ENCODE measurements at places on chromosomes 1 and 21.

DNA sequence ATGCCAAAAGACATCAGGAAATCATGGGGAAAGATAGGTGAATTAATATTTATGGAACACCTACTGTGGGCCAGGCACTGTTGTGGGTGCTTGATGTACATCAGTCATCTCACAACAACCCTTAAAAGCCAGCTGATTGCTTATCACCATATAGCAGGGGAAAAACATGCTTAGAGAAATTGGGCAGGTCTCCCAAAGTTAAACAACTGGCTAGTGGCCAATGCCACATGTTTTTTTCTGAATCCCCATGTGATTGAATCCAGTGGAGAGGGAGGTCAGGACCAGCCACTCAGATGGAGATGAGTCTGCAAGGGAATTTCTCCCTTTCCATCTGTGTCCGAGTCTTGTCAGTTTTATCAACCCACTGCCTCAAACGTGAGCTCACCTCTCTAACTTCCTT lies 33.5 kb downstream of the UTP25 start:
- no peak for DNase-seq

- DNase-seq, result no peak
Observed at GRCh38 chr1:3442331-3442730, 12.1 kb upstream of the ARHGEF16 start.

GRCh38 chr1:118143121-118143520 lies 41.9 kb downstream of the SPAG17 start:
- no peak for DNase-seq

DNA sequence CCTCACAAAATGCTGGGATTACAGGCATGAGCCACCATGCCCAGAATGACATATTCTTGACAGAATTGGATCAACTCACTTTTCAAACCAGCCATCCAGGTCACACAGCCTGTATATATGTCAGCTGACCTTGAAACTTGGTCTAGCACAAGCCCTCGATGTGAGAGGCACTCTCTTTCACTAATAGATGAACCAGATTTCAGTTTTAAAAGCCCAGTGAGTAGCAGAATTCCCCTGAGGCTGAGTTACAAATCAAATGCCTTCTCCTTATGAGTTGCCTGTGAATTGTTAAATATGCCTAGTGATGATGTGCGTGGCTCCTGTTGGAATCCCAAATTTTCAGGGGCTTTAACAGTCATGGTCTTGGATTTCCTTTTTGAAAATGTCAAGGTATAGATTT lies 88.7 kb downstream of the CD247 start:
- no peak for DNase-seq

- DNase-seq, result no peak
Observed at GRCh38 chr21:41845310-41846032, 33.7 kb downstream of the PRDM15 start.

DNA sequence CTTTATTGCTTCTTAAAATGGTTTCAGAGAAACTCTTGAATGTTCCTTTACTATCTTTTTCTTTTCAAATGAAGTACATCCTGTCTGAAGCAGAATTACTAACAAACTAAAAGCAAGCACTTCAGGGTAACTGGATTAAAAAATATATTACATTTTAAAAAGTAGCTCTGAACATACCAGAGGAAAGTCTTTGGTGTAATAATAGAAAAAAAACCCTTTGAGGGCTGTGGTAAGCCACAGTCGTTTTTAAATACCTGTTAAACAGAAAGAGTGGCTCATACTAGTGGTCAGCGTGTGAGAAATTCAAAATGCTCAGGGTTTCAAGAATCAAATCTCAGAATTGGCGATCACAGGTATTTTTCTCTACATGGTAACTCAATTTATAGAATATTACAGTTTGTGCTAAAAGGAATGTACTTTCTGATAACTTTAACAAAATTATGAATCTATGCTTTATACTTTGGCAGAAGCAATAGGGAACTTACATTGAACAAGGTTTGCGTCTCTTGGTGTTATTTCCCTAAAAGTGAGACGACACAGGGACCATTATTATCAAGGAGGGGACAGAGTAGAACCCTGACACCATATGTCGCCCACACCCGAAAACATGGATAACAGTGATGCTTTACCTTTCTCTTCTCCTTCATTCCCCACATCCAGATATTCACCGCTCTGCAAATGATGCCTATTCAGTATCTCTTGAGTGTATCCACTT lies 97.0 kb upstream of the DPH5 start:
- DNase-seq, result no peak

- no peak for DNase-seq
Observed at GRCh38 chr1:109258481-109259466, 9.4 kb downstream of the CELSR2 start.

GRCh38 chr1:56933161-56933560 lies 32.7 kb downstream of the C8B start:
- no peak for DNase-seq

- no peak for DNase-seq
Observed at GRCh38 chr1:31772669-31773248, 8.6 kb upstream of the ADGRB2 start.

- DNase-seq, result no peak
Observed at GRCh38 chr1:84010136-84010535, 11.2 kb upstream of the TTLL7 start.

DNA sequence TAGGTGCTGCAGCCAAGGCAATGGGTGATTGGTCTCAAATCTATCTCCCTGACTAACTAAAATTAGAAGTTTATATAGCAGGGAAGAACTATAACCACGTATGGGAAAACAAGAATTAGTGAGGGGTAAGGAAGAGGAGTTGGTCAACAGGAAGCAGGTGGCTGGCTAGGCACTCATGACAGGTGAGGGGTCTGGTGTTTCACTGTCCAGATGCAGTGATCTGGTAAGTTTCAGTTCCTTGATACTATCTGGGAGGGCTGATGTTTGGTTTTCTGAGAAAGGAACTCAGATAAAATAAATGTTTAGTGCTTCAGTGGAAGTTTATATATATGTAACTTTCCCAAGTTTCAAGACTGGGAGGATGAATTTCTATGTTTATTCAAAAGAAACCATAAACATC lies 11.6 kb upstream of the POU2F1 start:
- no peak for DNase-seq

GRCh38 chr1:63987014-63987627 lies 213.3 kb downstream of the ROR1 start:
- no peak for DNase-seq

- no peak for DNase-seq
Observed at GRCh38 chr21:26227130-26227529, 56.6 kb upstream of the APP start.

DNA sequence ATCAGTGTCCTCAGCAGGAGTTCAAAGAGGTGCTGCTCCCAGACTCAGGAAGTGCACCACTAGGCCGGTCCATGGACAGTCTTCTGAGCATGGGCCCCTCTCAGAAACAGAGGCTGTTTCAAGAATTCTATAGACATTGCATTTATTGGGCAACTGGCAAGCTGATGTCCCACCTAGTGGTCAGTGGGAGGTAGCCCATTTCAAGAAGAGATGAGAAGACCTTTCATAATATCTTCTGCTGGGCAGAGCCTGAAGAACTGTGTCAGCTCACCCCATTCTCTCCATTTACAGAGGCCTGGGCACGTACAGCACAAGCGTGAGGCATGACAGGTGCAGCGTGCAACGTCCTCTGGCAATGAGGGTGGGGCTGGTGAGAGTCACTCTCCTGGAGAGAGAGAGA lies 216.0 kb downstream of the DYRK1A start:
- peak; percentile 34 for DNase-seq

DNA sequence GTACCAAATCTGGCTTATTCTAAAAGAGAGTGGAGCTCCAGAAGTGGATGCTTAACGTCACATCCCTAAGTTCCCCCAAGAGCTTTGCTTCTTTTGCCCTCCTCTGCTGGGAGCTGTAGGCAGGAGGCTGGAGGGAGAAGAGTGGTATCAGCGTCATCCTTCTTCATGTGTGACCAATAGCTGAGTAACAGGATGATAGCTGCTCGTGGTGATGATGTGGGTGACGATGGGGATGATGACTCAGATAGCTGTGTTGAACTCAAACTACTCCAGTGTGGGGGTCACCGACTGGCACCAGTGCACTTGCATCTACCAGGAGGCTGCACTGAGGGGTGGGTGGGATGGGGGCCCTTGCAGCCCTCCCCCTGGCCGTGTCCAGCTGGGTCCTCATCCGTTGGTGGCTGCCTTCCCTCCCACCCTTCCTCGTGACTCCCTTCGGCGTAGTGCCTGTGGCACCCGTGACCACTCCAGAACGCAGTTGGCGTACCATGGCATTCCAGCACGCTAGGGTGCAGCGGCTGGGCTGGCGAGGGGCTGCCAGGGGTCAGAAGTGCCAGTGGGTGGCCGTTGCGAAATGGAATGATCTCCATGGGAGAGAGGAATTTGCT lies 1.1 kb downstream of the IGFN1 start:
- DNase-seq, result no peak

- DNase-seq, result no peak
Observed at GRCh38 chr1:2986549-2987305, 34.5 kb upstream of the ACTRT2 start.

- DNase-seq, result no peak
Observed at GRCh38 chr1:66282343-66282852, 251.6 kb upstream of the SGIP1 start.

DNA sequence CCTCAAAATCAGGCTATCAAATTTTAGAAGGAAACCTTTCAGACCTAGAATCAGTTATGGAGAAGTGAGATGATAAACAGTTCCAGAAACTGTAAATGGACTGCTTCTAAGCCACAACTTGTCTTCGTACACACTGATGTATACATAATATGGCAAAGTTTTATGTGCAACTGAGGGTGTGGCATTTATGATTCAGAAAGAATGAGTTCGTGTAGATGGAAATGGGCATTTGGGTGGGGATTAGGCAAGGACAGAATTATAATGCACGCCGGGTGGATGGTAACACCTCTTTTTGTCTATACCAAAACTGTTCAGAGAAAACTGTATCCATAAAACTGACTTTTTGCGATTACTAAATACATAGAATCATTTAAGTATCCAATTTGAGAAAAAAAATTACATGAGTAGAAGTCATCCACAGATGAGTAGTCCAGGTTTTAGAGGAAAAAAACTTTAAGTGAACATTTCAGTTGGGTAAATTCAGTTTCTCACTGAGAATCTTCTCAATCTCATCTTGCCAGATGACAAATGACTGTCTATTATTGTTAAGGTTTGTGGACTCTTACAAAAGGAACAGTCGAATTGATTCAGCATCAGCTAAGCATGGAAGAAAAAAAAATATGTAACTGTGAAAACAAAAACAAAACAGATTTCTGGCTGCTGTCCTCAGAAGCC lies 22.5 kb downstream of the ERRFI1 start:
- no peak for DNase-seq

DNA sequence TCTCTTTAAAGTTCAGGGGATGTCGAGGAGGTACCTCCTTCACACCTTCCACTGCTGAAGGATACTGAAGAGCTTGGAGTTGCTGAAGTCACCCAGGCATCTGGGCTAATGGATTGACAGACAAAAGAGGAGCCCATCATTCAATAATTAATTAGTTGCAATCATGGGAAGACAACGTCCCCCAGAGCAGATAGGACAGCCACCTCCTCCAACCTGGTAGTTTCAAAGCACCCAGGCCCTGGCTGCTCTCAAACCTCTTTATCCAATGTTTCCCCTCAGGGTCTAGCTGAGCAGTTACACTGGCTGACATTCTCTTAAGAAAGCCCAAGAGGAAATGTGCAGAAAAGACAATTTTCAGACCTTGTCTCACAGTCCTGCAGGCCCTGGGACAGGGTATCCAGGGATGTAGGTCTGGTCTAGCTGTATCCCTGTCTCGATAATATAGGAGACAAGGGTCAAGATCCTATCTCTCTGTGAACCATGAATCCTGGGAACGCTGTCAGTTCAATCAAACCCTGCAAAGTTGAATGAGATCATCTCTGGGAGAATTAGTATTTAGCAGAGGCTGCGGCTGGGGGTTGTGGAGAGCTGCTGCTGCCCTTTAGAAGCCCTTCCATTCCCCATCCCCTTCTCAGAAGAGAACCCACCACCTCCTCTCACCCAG lies 1.1 kb downstream of the TSPAN2 start:
- DNase-seq, result no peak

GRCh38 chr1:1540090-1540817 lies at the start of gene TMEM240:
Gene TMEM240 (minus strand): TSS chr1:1540624. CDS start chr1:1540346, 278 bp downstream.
- no peak for DNase-seq

GRCh38 chr1:53799141-53799540 lies 39.0 kb downstream of the NDC1 start:
- DNase-seq, result no peak

- peak; percentile 100 for DNase-seq
Observed at GRCh38 chr1:234980645-234981396, 147.8 kb downstream of the TOMM20 start.

- DNase-seq, result no peak
Observed at GRCh38 chr1:30462166-30462565, 261.2 kb downstream of the MATN1 start.

DNA sequence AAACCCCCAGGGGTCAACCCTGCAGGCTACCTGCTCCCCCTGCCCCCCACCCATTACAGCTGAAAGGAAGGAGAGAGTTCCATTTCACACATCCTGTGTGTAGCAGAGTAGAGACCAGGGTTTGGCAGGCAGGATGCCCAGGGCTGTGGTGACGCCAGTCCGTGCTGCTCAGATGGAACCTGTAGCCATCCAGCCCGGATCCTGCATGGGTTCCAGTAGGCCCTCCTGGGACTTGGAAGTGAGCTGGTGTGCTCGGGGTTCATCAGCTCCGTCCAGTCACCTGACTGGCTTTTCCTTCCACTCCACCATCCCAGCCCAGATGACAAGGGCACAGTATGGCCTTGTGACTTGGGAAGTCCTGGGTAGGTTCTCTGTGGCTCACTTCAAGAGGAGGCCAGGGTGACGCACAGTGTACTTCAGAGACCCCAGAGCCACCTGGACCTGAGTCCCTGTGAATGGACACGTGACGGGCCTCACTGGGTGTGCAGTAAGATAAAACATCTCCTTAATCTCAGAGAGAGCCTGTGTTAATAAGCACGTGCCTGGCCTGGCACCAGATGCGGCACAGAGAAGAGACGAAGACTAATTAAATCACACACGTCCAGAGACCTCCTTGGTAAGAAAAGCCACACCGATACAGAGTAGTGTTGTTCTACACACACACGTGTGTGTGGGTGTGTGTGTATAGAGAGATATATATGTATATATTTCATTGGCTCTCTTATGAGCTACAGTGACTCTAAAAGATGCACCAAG lies 16.0 kb downstream of the ITPKB start:
- no peak for DNase-seq

GRCh38 chr1:216356945-216357344 lies 66.3 kb downstream of the USH2A start:
- no peak for DNase-seq

- DNase-seq, result no peak
Observed at GRCh38 chr1:177585302-177586220, 384.3 kb downstream of the SEC16B start.

GRCh38 chr1:88463401-88463985 lies 220.6 kb upstream of the PKN2 start:
- DNase-seq, result no peak

DNA sequence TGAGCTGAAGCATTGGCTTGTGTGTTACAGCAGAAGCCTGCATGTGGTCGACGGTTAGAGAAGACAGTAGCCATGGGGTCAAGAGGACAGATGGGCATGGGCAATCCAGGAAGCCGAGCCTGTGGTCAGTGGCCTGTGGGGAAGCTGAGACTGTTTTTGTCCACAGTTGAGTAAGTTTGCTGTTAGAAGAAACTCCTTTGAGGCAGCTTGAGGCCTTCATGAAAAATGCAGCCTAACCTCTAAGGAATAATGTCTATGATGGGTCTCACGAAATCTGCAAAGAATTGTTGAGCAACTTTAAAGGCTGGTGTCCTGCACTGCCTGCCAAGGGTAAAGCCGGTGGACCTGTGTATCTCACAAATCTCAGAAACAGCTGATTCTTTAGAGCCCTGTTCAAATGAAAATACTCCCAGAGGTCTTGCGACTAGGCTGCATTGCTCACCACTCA lies 322.4 kb downstream of the SETD4 start:
- DNase-seq, result no peak

Measured in Kasumi-1 (cell line).